Activated naive CD4-positive, alpha-beta T cell treated with anti-CD3 and anti-CD28 coated beads for 36 hours (primary cell): ENCODE measurements at places on chromosomes 3 and 15. TPM values are rescaled to one million over a fixed set of nuclear protein-coding genes. Genes with fewer than 3 reads are reported as not detected.

ELL3 gene
- total RNA-seq = 1.2 TPM

PLA2G4E gene
- not detected for total RNA-seq

GRCh38 chr3:12815719-12816118 is 19.2 kb downstream of the CAND2 start:
- no peaks in the 10 kb centered on the region for H3K27me3 ChIP-seq
- no peak for DNase-seq
- peaks cover 1% of the 10 kb centered on the region for H3K4me1 ChIP-seq
- no peak overlapping the region for H3K27ac ChIP-seq
- H3K4me3 ChIP-seq = no peak overlapping the region
- peaks cover 1% of the 10 kb centered on the region for H3K36me3 ChIP-seq

GRCh38 chr3:187021748-187022402 is 91.5 kb downstream of the ST6GAL1 start:
- no peaks in the 10 kb centered on the region for H3K27me3 ChIP-seq
- H3K4me1 ChIP-seq = peaks cover 42% of the 10 kb centered on the region
- H3K4me3 ChIP-seq = no peak overlapping the region
- H3K36me3 ChIP-seq = peaks cover 4% of the 10 kb centered on the region
- peak overlapping the region; percentile 19 for H3K27ac ChIP-seq

- H3K27ac ChIP-seq = no peak overlapping the region
- no peaks in the 10 kb centered on the region for H3K27me3 ChIP-seq
- peaks cover 6% of the 10 kb centered on the region for H3K4me1 ChIP-seq
- no peak overlapping the region for H3K4me3 ChIP-seq
- H3K36me3 ChIP-seq = no peaks in the 10 kb centered on the region
- DNase-seq = no peak
Measured at GRCh38 chr3:21330293-21330692, 420.7 kb downstream of the ZNF385D start.
